ENCODE measurements at places on chromosomes 7 and 10.

- DNase-seq: no peak
Measured at GRCh38 chr7:55140941-55141278, 122.1 kb downstream of the EGFR start.

DNA sequence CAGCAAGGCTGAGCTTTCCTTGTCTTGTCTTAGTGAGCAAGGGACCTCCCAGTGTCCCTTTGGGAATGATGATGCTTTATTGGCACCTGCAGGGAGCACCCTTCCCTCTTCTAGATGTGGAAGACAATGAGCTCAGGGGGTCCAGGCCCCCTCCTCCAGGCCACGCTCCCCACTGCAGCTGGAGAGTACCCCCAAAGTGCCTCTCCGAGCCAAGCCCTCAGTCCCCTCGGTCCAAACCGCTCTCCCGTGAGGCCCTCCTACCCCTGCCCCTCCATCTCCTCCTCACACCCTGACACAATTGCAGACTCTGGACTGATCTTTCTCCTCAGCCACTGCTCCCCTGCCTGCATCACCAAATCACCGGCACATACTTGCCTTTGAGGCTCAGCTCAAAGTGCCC, 16.7 kb downstream of the RBP3 start:
- no peak for DNase-seq

DNA sequence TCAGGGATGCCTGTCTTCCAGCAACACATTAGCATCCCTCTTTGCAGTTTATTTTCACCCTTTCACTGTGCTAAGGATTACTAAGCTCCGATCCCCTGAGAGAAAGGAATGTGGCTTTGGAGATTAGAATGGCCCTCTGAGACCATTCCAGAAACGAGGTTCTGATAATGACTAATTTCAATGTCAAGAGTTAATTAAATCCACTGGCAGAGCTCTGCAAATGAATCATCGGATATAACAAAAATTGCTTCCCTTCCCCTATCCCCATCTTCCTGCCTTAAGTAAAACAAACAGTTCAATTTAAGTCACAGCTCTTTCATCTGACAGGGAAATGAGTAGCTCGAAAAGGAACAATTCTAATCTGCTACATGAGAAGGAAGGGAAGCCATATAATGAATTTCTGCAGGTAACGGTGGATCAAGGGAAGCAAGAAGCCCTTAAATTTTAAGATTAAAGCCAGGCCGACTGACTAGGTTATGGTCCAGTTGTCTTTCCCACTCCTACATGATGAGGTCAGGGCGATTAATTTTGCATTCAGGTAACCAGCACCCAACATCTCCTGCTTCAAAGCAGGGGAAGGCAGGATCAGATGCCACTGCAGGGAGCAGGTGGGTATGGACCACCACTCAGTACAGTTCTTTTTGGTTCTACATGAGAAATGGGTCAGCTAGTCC, 50.5 kb downstream of the MALSU1 start:
- DNase-seq: no peak

GRCh38 chr7:80603940-80604339, 34.5 kb upstream of the CD36 start:
- no peak for DNase-seq
